ENCODE measurements at places on chromosomes 7 and 10.

GRCh38 chr10:1369197-1369596 lies 313.0 kb downstream of the WDR37 start:
- DNase-seq: no peak

- DNase-seq: no peak
Observed at GRCh38 chr7:2497500-2498336, 21.5 kb upstream of the GRIFIN start.

DNA sequence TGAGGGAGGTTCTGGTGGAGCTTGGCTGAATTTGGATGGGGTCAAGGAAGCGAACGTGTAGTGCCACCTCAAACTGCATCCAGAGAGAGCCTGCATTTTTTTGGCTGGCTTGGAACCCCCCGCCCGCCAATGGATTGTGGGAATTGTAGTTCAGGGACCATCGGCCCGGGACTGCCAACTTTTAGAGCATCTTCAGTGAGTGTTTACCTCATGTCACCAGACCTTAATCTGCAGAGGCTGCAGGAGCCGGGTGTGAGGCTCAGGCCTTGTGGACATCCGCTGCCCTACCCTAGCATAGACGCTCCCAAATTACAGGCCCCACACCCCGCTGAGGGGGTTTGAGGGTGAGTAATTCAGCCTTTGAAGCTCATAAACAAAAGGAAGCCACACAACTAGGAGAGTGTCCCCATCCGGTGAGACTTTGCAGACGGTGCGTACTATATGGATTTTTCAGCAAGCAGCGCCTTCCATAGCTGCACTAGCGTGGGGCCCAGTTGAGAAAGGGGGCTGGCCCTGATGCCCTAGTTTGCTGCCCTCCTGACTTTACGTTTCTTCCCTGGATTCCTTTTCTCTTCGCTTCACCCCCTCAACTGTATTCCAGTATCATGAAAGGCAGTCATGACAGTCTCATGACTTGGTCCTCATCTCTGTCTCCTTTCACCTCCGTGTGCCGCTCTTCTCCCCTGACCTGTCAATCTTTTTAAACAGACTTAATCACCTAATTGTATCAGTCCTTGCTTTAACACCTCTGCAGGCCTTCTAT lies 717 bp downstream of the CNPY4 start:
- DNase-seq: peak; percentile 72

GRCh38 chr7:118995350-118995749 lies 770.8 kb downstream of the ANKRD7 start:
- DNase-seq: no peak

DNA sequence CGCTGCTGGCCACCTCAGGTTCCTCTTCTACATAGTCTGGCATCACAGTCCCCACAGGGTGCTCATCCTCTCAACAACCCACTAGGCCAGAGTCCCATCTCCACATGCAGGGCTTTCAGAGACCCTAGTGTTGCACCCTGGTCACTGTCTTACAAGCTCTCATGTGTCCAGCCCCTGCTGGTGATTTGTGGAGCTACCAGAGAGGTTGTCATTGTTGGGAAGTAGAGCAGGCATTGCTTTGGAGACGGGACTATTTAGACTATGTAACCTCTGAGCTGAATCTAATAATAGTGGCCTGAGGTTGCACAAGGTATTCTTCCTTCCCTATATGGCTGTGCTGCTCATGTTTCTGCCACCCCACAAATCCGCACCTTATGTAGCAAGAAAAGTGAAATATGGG lies 135.3 kb upstream of the VWC2 start:
- DNase-seq: no peak

- no peak for DNase-seq
Observed at GRCh38 chr10:22560913-22561239, 153.5 kb downstream of the PIP4K2A start.

- DNase-seq: no peak
Observed at GRCh38 chr7:127650847-127651555, 993 bp upstream of the SND1 start.

GRCh38 chr7:134720091-134720935 lies 59.1 kb upstream of the CALD1 start:
- DNase-seq: no peak

DNA sequence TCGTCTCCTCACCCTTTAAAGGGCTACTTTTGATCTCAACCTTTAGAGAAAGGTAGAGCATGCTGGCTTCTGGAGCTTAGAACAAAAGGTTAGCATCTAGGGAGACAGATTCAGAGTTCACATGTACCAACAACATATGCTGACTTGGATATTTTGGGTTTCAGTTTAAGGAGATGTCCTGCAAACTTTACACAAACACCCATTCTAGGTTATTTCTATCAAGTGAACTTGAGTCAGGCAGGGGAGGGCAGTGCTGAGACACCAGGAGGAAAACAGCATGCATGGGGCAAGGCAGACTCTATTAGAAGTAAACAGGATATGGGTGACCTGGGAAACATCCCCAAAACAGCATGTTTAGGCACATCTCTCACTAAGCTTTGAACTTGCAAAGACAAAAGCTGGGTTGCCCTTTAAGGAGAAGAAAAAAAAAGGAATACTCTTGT lies 43.8 kb downstream of the ARL4A start:
- DNase-seq: no peak
